A549 treated with ZK216348 at 1 μM for 4 hours (cell line): ENCODE measurements at places on chromosomes 13 and 19. TPM values are rescaled to one million over a fixed set of nuclear protein-coding genes. Genes with fewer than 3 reads are reported as not detected.

Gene C1QTNF9
- total RNA-seq: not detected in 5 replicates

Gene PLIN5
- 0.16 to 0.32 TPM in 2 of 5 replicates, not detected in the others for total RNA-seq

Gene KLK8
- not detected in 5 replicates for total RNA-seq

Gene PRDX2
- total RNA-seq: 0.61 to 1.1 TPM (median 0.78 TPM) in 5 replicates

Gene JSRP1
- 0.49 to 1.8 TPM (median 0.87 TPM) in 4 of 5 replicates, not detected in the other for total RNA-seq

Gene NRTN
- total RNA-seq: 0.78 to 1.6 TPM (median 0.81 TPM) in 4 of 5 replicates, not detected in the other

Gene FAM216B
- not detected in 5 replicates for total RNA-seq

Gene SHISA7
- not detected in 5 replicates for total RNA-seq

Gene ZNF560
- not detected in 5 replicates for total RNA-seq

Gene VN1R2
- total RNA-seq: not detected in 5 replicates

Gene ATP8B3
- 2.1 to 3.3 TPM (median 2.4 TPM) in 5 replicates for total RNA-seq

Gene TEAD2
- total RNA-seq: 13.1 to 20.4 TPM (median 16.7 TPM) in 5 replicates

Gene DOCK9
- total RNA-seq: 19.1 to 32.1 TPM (median 29.6 TPM) in 5 replicates

Gene ODAD3
- 1.1 to 2.1 TPM (median 1.3 TPM) in 5 replicates for total RNA-seq

Gene SMAD9
- total RNA-seq: 0.06 to 0.19 TPM (median 0.12 TPM) in 4 of 5 replicates, not detected in the other

Gene CGB7
- 0.24 to 1.1 TPM (median 0.62 TPM) in 5 replicates for total RNA-seq

Gene PEAK3
- total RNA-seq: 0.07 TPM in 1 of 5 replicates, not detected in the others

Gene CPT1C
- total RNA-seq: 11.4 to 14.4 TPM (median 13.4 TPM) in 5 replicates

Gene SOHLH2
- not detected in 5 replicates for total RNA-seq

Gene SOX1
- not detected in 5 replicates for total RNA-seq

Gene ZNF14
- 1.6 to 2.1 TPM (median 1.9 TPM) in 5 replicates for total RNA-seq

Gene SCGB2B2
- total RNA-seq: 0.06 to 0.08 TPM in 2 of 5 replicates, not detected in the others

Gene FFAR3
- total RNA-seq: not detected in 5 replicates

Gene SLITRK1
- total RNA-seq: not detected in 5 replicates

Gene TJP3
- total RNA-seq: 0.22 to 1.1 TPM (median 0.81 TPM) in 5 replicates

Gene ZNF317
- 16.4 to 20.9 TPM (median 18.9 TPM) in 5 replicates for total RNA-seq

Gene C19orf67
- not detected in 5 replicates for total RNA-seq

Gene PTH2
- total RNA-seq: not detected in 5 replicates

Gene NLRP5
- not detected in 5 replicates for total RNA-seq

Gene SULT2A1
- total RNA-seq: not detected in 5 replicates

Gene LILRB5
- 0.04 TPM in 1 of 5 replicates, not detected in the others for total RNA-seq

Gene PSG6
- total RNA-seq: not detected in 5 replicates

Gene C1QTNF9B
- total RNA-seq: not detected in 5 replicates

Gene RASGRP4
- total RNA-seq: 0.06 to 0.45 TPM in 2 of 5 replicates, not detected in the others

Gene BEST2
- total RNA-seq: 0.47 to 0.85 TPM (median 0.62 TPM) in 5 replicates

Gene NLRP7
- 0.08 TPM in 1 of 5 replicates, not detected in the others for total RNA-seq

Gene CYSLTR2
- total RNA-seq: not detected in 5 replicates

Gene CEACAM20
- 0.09 to 0.11 TPM in 2 of 5 replicates, not detected in the others for total RNA-seq

Gene HAUS8
- total RNA-seq: 13.7 to 17.1 TPM (median 15.3 TPM) in 5 replicates

Gene SLC25A41
- 0.11 to 0.23 TPM (median 0.15 TPM) in 4 of 5 replicates, not detected in the other for total RNA-seq

Gene FAM83E
- 0.34 to 0.72 TPM (median 0.42 TPM) in 4 of 5 replicates, not detected in the other for total RNA-seq

Gene FOXA3
- total RNA-seq: 0.35 to 0.93 TPM (median 0.72 TPM) in 5 replicates

Gene CEACAM4
- total RNA-seq: not detected in 5 replicates

Gene PBX4
- 1.6 to 1.8 TPM (median 1.7 TPM) in 5 replicates for total RNA-seq

Gene ADAT3
- total RNA-seq: 1.4 to 7.2 TPM (median 5.7 TPM) in 5 replicates

Gene CGB5
- 0.39 to 0.84 TPM (median 0.75 TPM) in 5 replicates for total RNA-seq

Gene PEG3
- total RNA-seq: not detected in 5 replicates

Gene CD70
- total RNA-seq: 10.6 to 27.7 TPM (median 22.0 TPM) in 5 replicates

Gene TMEM190
- total RNA-seq: 1.2 to 2.3 TPM (median 1.3 TPM) in 5 replicates

Gene LGALS7B
- not detected in 5 replicates for total RNA-seq

Gene NCLN
- total RNA-seq: 56.3 to 88.9 TPM (median 80.9 TPM) in 5 replicates

Gene PROZ
- total RNA-seq: not detected in 5 replicates
